ENCODE measurements at places on chromosomes 7 and 10. TPM values are rescaled to one million over a fixed set of nuclear protein-coding genes. Genes with fewer than 3 reads are reported as not detected.

ASAH2 gene
- total RNA-seq, result 1.3 TPM

CTAGE6 gene
- not detected for total RNA-seq

SMO gene
- 17.8 TPM for total RNA-seq

TMEM120A gene
- total RNA-seq, result 13.8 TPM

HABP2 gene
- total RNA-seq, result not detected

CALCR gene
- not detected for total RNA-seq

CBX3 gene
- total RNA-seq, result 108 TPM

IFIT1B gene
- total RNA-seq, result not detected

INMT gene
- 2.1 TPM for total RNA-seq

CALML3 gene
- total RNA-seq, result not detected

CCDC172 gene
- total RNA-seq, result not detected

DPP6 gene
- not detected for total RNA-seq

RAMP3 gene
- not detected for total RNA-seq

ACTR3C gene
- total RNA-seq, result 0.17 TPM

HKDC1 gene
- total RNA-seq, result under 0.01 TPM

TCTN3 gene
- 30.8 TPM for total RNA-seq

KNDC1 gene
- 0.15 TPM for total RNA-seq

TDRD1 gene
- total RNA-seq, result not detected

PAPOLB gene
- total RNA-seq, result not detected

PRSS37 gene
- total RNA-seq, result not detected

PRPF18 gene
- 21.7 TPM for total RNA-seq

TMEM140 gene
- total RNA-seq, result 0.59 TPM

FOXI2 gene
- not detected for total RNA-seq

SPDYE1 gene
- total RNA-seq, result not detected

PRKCQ gene
- 0.34 TPM for total RNA-seq

C10orf105 gene
- total RNA-seq, result not detected

ABCC2 gene
- total RNA-seq, result 0.17 TPM

WNT8B gene
- total RNA-seq, result not detected

MMD2 gene
- not detected for total RNA-seq

PILRA gene
- not detected for total RNA-seq

LIPJ gene
- total RNA-seq, result not detected

EEPD1 gene
- 1.7 TPM for total RNA-seq
